ENCODE measurements at places on chromosomes 7 and 10. TPM values are rescaled to one million over a fixed set of nuclear protein-coding genes. Genes with fewer than 3 reads are reported as not detected.

IKZF1 gene
- not detected for total RNA-seq

OR2F1 gene
- not detected for total RNA-seq

RBP3 gene
- not detected for total RNA-seq

MYH16 gene
- 0.33 TPM for total RNA-seq

HOXA6 gene
- 4.0 TPM for total RNA-seq

SPDYE2B gene
- not detected for total RNA-seq

Measured in vein endothelial cell (primary cell).